ENCODE measurements at places on chromosomes 3 and 15.

DNA sequence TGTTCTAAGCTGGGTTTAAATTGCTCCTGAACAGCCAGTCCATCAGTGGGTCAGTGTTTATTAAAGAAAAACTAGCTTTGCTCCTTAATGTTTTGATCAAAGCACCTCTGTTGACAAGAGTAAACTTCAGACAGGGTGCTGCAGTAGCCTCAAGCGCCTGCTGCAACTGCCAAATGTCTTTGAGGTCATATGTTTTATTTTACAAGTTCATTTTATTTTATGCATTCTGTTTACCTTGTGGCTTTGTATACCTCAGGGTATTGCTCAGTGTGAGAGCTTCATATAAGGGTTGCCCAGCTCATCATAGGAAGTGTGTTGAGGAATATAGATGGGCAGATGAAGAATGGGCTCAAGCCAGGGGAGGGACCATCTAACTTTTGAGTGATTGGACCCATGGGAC, 8.5 kb downstream of the MYZAP start:
- DNase-seq = no peak

DNA sequence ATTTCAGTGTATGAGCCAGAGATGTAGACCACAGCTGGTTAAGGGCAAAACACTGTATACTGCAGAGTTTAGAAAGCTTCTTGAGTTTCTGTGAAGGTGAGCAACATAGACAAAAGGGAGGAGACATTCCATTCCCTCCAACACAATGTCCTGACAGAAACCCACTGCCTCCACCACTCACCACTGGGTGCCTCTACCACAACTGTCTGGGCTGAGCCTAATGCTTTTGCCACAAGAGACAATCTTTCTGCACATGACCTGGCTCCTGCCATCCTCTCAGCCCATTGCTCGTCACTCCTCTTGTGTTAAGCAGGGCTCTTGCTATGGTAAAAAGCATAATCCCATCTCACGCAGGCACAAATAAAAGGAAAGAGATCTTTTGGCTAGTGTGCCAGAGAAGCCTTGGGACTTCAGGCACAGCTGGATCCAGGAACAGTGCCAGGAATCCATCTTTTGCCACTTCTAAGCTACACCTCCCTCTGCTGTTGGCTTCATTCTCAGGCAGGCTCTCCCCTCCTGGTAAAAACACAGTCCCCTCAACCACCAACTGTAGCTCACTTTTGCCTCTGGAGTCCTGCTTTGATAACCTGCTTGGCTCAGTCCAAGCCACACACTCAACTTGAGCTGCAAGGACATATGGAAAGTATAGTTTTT, 140.6 kb upstream of the PRR20G start:
- DNase-seq = no peak

- no peak for DNase-seq
Measured at GRCh38 chr3:106566277-106566676, 697.5 kb upstream of the CBLB start.

DNA sequence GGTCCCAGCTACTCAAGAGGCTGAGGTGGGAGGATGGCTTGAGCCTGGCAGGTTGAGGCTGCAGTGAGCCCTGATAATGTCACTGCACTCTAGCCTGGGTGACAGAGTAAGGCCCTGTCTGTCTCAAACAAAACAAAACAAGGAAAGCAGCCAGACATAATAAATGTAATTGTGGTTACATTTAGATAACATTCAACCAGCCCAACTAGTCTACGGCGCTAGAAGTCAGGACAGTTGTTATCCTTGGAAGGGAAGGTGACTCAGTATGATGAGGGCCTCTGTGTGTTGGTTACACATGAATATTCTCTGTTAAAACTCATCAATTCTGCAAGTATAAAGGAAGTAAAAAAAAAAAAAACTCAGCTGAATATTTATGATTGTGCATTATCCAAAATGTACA, 27.0 kb upstream of the CSPG5 start:
- DNase-seq = no peak

- no peak for DNase-seq
Measured at GRCh38 chr3:156341831-156342416, 213.0 kb downstream of the SSR3 start.

- DNase-seq = no peak
Measured at GRCh38 chr3:152190636-152191183, 78.0 kb upstream of the MBNL1 start.

DNA sequence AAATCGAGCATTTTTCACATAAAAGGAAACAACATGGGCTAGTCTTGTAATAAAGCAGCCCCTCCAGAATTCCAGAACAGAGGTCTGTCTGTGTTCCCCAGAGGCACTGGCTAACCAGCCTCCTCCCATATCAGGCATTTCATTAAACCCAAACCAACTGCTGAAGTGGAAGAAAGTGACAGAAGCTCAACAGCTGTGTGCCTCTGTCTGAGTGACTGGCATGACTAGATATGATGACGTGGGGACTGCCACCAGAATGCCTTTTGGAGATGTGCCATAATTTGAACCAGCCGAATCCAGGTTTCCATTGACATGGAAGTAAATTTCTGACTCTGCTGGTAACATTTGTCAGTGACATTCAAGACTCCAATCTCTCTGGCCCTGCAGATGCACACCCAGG, 8.7 kb downstream of the LIMD1 start:
- DNase-seq = no peak

- no peak for DNase-seq
Measured at GRCh38 chr3:192830291-192831110, 87.2 kb downstream of the MB21D2 start.

GRCh38 chr3:69490971-69491370, 105.1 kb upstream of the FRMD4B start:
- DNase-seq = no peak

GRCh38 chr3:3551981-3552380, 247.2 kb upstream of the LRRN1 start:
- DNase-seq = no peak

- DNase-seq = no peak
Measured at GRCh38 chr3:138043266-138044029, 33.5 kb downstream of the CLDN18 start.

GRCh38 chr3:84820906-84821305, 137.9 kb upstream of the CADM2 start:
- no peak for DNase-seq

DNA sequence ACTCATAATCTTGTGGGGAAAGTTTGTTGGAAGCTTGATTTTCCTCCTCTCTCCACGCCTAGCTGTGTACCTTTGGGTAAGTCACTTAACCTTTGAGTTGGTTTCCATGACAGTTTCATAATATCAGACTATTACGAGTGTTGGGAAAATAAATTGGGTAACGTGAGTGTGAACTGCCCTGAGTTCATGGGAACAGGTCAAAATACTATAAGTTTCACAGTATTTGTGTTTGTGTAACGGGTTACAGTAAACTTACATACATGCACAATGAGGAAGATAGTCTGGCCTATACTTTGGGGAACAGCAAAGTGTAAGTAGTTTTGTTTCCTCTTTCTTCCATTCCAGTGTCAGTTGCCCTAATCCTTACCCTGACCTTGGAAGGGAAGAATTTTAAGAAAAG, 509.9 kb downstream of the MECOM start:
- DNase-seq = no peak

DNA sequence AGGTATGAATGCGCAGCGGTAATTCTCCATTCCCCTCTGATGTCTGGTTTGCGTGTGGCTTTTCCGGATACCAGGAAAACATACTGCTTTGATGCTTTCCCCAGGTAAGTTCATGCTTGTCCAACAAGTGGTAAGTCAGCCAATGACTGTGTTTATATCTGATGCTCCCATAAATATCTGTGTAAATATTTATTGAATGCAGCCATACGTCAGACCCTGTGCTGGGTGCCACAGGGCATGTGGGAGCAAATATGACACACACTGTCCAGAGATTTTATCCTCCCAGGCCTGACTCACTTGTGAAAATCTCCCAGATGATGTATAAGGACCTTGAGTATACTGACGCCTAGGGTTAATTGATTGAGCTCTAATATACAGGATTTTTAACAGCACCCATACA, 29.6 kb upstream of the CEMIP start:
- DNase-seq = no peak

DNA sequence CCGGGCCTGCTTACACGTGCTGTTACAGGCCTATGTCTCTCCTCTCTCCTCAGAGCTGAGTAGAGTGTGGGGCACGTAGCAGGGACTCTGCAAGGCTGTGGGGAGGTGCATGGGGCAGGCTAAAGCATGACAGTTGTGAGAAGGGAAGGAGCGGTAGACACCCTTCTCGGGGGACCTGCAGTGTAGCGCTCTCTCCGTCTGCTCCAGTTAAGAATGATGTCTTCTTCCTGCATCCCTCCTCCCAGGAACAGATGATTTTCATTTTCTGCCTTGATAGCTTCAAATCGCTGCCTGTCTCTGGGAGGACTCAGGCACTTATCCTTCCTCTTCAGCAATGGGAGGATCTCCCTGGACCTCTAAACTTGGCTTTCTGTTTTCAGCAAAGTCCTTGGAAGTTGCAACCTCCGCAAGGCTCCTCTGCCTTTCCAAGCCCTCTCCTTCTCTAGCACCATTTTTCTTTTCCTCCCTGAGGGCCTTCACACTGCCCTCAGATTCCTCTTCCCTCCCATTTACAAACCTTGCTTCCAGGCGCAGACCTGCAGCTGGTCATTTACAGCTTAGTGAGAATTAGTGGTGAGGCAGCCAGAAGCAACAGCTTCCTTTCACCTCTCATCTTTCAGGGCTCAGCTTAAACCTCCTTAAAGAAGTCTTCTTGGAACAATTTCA, 23.4 kb upstream of the TLE3 start:
- no peak for DNase-seq

DNA sequence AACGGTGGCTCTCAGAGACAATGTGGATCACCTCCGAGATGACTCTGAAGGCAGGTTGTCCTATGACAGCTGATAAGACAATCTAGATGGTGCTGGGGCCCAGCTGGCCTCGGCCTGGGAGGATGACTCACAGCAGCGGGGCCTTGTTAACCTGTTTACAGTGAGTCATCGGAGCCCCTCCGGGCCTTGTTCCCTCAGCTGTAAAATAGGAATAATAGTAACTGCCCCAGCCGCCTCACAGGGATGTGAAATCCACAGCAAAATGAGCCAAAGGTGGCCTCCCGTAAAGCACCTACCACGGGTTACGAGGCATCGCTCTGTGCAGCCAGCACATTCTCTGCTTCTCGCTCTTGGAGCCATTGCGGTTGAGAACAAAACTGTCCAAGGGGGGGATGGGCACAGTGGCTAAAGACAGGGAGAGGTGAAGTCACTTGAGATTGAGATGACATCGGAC, 88.6 kb upstream of the RASGRF1 start:
- no peak for DNase-seq

DNA sequence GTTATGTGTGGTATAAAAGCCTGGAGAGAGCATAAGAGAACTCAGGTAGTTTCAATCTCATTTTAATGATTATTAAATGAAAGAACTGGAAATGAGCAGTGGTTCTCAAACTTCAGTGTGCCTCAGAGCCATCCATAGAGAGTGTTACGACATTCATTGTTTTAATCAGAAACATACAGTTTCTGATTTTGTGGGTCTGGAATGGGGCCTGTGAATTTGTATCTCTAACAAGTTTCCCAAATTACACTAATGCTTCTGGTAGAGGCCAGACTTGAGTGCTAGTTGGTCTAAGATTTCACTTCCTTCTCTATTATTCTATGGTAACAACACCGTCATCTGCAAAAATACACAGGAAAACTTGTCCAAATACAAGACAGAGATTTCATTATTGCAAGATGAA, 292.0 kb upstream of the NECTIN3 start:
- no peak for DNase-seq

GRCh38 chr3:184884359-184885017, 72.5 kb downstream of the VPS8 start:
- no peak for DNase-seq

GRCh38 chr15:87736401-87736800, 520.1 kb downstream of the NTRK3 start:
- DNase-seq = no peak

DNA sequence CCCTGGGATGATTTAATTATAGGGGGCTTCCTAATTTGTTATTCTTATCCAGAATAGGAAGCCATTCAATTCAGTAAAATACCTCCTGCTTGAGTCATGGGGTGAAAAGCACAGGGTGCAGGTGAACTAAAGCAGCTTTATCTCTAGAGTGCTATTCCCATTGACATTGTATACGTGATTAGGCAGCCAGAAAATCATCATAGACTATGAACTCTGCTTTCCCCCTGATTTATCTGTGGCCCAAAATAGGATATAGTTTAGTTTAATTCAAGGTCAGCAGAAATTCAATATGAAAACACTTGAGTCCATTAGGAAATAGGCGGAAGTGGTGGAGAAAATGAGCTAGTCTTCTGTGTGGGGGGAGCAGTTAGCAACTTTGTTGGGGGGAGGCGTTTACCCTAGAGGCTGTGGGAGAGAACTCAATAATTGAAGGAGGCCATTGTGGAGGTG, 18.2 kb upstream of the PRKCI start:
- DNase-seq = no peak

- DNase-seq = no peak
Measured at GRCh38 chr3:193788189-193788991, 195.4 kb downstream of the OPA1 start.

- DNase-seq = no peak
Measured at GRCh38 chr15:33326908-33327307, 16.1 kb downstream of the RYR3 start.

DNA sequence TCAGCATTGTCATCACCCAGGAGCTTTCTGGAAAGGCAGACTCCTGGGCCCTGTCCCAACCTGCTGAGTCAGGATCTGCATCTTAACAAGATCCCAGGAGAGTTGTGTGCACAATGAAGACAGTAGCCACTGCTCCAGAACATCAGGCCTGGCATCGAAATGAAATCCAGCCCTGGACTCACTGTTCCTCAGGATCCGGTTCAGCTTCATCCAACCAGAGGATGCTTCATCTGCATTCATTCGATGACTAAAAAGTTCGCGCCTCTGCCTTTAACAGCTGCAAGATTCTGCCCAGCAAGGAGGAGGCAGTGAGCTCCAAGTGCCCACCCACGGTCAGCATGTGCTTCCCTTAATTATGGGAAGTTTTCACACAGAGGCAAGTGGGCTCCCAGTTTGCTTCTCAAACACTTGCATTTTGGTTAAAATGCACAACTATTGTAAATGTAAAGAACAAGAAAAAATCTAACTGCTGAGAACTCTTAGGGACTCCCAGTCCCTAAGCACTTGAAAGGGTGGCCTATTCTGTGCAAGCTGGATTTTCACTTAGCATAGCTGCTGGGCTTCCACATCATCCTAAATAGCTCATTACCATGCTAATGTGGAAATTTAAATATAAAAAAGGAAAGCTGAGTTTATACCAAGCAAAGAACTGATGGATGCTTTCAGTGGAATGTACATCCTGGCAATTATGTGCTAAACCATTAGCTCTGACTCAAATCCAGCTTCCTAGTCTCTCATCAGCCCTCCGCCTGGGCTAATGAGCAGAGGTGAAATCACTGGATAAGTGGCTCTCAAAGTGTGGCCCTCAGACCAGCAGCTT, 25.5 kb upstream of the ESYT3 start:
- no peak for DNase-seq

DNA sequence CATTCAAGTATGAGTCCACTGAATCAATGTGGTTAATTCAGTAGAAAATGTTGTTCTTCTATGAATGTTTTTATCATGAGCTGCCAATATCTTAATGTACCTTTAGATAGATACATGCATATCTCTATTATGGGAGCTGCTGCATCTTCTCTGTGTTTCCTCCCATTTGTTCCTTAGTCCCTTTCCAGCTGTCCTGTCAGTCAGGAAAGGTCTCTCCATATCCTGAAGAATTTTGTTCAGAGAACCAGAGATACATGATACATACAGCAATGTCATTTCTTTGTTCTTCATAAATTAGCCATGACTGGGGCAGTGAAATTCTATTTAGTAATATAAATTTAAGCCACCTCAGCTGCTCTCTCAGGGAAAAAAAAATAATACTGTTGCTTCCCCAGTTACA, 103.7 kb downstream of the P3H2 start:
- DNase-seq = no peak

Data from activated naive CD4-positive, alpha-beta T cell (primary cell).